ENCODE measurements at places on chromosomes 3 and 15.

DNA sequence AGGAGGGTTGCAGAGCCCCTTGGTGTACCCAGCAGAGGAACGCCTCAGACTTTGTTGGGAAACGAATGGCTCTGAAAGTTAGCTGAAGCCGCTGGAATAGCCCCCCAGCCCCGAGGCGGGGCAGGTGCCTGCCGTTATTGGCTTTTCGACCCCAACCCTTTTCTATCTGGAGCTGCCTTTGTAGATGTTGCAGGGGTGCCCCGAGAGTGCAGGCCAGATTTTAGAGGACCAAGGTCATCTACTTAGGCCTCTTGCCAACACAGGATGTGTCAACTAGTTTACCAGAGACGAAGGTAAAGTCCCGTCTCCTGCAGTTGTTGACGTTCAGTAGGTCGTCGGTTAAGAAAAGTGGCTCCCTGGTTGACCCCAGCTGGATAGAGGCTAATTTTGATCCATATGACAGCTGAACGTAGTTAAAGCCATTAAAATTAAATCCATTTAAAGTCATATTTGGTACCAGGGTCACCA lies 579 bp upstream of the UBE3A start:
- no peak for DNase-seq

DNA sequence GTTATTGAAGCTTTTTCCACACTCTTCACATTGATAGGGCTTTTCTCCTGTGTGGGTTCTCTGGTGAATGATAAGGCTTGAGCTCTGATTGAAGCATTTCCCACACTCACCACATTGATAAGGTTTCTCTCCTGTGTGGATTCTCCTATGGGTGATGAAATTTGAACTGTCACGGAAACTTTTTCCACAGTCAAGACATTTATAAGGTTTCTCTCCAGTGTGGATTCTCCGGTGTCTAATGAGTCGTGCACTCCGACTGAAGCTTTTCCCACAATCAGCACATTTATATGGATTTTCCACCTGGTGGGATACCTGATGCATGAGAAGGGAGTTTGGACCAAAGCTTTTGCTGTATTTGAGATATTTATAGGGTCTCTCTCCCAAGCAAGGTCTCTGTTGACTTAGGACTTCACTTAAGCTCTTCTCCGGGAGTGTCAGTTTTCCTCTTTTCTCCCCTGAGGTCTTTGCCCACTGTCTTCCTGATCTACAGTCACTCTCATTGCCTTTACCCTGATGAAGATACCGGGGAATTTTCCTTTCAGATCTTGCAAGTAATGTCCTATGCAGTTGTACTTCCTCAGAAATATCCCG lies 9.4 kb downstream of the ZSCAN29 start:
- no peak for DNase-seq

DNA sequence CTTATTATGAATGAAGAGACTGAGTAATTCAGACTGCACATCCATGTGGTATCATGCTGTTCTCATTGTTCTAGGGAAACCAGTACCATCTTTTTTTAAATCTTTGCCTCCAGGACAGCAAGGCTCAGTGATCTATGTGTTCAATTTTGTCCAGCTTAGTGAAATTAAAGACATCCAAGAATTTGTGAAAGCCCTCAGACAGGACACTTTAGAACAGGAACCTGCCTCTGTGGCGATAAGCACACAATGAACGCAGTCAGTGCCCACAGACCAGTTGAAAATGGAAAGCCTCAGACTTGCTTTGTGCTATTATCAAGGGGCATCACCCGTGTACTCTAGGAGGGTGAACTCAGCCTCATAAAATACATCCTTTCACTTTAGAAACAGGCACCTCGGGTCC lies 20.1 kb downstream of the EID1 start:
- no peak for DNase-seq

GRCh38 chr15:52732551-52732950 lies 53.4 kb upstream of the ATOSA start:
- DNase-seq: no peak

DNA sequence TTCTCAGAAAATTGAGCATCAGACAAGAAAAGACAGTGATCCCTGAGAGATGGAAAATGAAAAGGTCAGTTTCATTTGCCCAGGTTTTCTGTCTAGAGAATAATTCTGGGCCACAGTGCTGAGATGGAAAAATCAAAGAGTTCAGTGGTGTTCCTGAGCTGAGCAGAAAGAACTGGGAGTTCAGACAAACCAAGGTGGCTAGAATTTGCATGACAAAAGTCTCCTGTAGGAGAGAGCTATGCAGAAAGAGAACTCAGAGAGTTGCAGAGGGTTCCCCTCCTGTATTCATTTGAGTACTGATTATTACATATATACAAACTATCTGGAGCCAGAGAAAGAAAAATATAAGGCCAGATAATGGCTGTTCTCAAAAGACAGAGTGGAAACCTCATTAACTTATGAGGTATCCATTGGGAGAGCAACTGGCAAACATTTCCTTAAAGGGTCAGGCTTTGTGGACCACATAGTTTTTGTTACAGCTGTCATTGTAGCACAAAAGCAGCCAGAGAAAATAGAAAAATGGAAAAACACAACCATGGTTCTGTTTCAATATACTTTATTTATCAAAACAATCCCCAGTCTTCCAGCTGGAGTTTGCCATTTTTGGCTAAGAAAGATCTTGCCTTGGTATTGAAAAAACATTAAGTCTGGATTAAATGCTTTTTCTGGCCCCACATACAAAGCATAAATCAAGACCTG lies 1004.1 kb downstream of the TBL1XR1 start:
- DNase-seq: no peak

DNA sequence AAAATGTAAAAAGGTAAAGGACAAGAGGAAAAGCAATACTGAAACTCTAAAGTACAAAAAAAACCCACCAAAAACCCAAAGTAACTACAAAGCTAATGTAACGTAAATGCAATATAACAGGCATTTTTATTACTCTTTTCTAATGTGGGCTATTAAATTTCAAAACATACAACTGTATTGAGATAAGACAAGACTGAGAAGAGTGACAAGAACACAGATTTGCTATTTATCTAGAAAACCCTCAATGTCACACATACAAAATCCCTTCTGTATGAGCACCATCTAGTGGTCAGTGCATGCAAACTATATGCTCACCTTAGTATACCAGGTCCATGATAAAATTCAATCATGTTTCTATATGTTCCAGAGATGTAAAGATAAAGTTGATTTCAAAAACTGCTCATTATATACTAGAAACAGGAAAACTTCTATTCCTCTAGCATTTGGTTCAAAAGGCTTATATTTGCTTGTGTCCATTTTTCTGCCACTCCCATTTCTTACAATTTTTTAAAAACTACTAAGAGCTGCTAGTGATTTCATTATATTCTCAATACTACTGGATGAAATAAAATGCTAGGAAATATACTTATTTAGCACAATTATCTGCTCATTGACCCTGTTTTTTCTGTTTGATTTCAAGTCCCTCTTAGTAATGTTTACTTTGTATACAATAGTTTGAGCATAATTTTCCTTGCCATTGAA lies 111.4 kb downstream of the DLG1 start:
- DNase-seq: no peak

GRCh38 chr15:23854203-23854911 lies 167.3 kb upstream of the NDN start:
- DNase-seq: no peak

- DNase-seq: no peak
These were observed 380.9 kb upstream of the RARB start for GRCh38 chr3:25046911-25047771.

- no peak for DNase-seq
These were observed 144.7 kb upstream of the TTC14 start for GRCh38 chr3:180457225-180457624.

GRCh38 chr3:9396632-9397331 lies 633 bp upstream of the SETD5 start:
- peak; percentile 100 for DNase-seq

DNA sequence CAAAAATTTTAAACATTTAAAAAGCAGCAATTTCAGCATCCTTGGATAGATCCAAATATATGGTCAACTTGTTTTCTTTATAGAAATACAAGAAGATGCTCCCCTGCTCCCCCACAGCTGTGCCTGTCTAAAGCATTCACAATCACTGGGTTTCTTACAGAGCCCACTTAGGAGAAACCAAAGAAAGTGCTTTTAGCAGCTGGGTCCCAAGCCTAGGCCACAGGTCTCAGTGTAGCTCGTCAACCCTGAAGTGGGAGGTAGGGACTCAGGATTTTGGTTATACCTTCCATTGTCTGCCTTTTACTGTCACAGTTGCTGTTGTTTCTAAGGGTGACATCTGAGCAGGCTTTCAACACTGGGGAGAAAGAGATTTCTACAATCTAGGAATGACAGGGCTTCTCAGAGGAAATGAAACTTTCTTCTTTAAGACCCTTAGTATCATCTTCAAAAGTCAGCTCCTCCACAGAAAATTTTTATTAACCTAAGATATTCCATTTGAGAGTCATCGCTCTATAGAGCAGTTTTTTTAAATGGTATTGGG lies 199.3 kb upstream of the CMC1 start:
- DNase-seq: no peak

DNA sequence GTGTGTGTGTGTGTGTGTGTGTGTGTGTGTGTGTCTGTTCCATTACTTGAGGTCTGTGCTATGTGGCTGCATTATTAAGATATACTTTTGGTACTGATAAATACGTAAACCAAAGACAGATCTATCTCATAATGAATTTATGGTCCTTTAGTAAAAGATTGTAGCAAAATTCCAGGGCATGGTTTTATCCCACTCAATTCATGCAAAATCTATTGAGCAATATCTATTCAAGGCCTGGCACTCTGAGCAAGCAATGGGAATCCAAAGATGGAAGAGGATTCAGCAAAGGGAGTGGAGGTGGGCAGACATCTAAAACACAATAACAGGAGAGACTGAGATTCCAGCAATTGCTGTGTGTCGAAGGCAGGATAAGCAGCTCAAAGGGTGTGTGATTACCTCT lies 86.8 kb downstream of the RFTN1 start:
- no peak for DNase-seq

- no peak for DNase-seq
These were observed 172.4 kb downstream of the OXSM start for GRCh38 chr3:25962255-25962654.

DNA sequence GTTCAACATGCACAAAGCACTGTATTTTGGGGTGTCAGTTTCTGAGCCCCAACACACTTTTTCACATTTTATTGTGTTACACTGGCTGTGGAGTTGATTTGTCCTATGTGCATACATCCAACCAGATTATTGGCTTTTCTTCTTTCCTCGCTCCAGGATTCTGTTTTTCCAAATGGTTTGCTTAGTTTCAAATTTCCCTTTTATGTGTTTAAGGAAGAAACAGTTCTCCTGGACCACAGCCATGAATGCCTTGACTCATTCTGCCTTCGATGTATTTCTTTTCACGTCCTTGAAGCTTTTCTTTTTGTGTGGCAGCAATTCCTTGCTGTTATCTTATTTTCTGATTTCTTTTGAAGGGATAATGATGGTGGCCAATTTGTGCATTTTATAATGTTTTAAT lies 53.8 kb downstream of the CACNA2D3 start:
- no peak for DNase-seq

- no peak for DNase-seq
These were observed 27.0 kb downstream of the PCOLCE2 start for GRCh38 chr3:142861926-142862325.

- DNase-seq: no peak
These were observed 10.1 kb downstream of the COL8A1 start for GRCh38 chr3:99648516-99648915.

DNA sequence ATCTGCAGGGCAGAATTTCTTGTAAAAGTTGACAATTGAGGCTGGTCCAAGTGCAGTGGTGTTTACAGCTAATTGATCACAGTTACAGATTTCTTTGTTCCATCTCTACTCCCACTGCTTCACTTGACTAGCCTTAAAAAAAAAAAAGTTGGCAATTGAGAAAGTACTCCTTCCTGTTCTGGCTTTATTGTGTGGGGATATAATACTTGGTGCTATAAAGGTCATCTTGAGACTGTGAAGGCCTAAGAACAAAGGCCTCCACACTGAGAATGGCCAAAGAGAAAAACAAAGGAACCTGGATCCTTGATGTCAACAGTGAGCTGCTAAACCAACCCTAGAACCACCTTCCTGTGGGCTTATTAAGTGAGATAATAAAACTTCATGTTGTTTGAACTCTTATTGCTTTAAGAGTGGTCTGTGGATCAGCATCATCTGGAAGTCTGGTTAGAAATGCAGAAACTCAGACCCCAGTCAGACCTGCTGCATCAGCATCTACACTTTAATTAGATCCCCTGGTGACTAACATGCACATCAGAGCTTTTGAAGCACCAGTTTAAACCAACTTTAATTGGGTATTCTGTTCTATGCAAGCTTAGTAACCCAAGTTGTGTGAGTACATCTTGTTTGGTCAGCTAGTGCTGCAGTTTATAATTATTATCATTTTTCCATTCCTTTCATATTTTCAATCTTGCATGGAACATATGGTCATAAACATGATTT lies 55.2 kb downstream of the TMOD3 start:
- no peak for DNase-seq

DNA sequence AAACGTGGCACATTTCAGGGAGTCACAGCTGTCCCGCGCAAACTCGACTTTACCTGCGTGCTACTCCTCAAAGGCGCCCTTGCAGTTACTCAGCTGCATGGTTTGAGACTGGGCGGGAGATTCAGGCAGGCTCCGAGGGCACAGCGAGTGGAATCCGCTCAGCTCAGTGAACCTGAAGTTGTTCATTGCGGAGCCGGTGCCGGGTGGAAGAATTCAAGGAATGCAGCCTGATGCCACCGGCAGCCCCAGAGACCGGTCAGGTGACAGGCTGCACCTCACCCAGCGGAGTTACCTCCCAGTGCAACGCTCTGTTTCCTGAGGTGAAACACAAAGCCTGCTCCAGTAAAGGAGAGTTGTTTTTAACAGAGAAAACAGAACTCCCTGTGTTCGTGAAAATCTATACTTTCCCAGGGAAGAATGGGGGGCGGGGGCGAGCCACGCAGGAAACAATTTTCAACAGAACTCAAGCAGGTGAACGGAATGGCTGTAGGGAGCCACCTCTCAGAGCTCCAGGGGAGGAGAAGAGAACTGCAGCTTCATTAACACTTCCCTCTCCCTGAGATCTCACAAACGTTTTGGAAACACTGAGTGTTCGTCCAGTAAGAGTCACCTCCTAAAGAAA lies 3.8 kb downstream of the VEPH1 start:
- DNase-seq: no peak

GRCh38 chr3:150172356-150172755 lies 201.7 kb upstream of the PFN2 start:
- no peak for DNase-seq

DNA sequence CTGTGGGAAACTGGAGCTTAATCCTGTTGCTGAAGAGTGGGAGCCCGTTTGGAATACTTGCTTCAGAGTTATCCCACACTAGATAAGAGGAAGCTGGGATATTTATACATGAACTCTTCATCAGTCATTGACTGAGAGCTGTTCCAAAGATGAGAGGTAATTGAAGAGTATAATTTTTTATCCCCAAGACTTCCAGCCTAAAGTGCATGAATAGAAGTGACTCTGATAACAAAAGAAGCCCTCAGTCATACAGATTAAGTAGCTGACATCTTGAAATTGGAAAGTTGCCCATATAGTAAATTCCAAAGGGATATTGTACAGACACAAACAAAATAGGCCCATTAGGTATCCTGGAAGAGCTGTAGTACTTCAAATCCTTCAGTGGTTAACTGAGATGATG lies 268.0 kb downstream of the EPHA3 start:
- no peak for DNase-seq

GRCh38 chr15:73885954-73886700 lies 12.8 kb downstream of the TBC1D21 start:
- DNase-seq: no peak

GRCh38 chr3:42067326-42067725 lies 23.8 kb upstream of the TRAK1 start:
- no peak for DNase-seq

GRCh38 chr3:178263236-178263916 lies 272.9 kb upstream of the KCNMB2 start:
- DNase-seq: no peak
